HepG2 (cell line): ENCODE measurements at places on chromosomes 7 and 10.
A peak's percentile ranks its signal among the peaks of the same experiment; 100 is the strongest.

- no peak for DNase-seq
These were observed 288.6 kb upstream of the PHF14 start for GRCh38 chr7:10685040-10685439.

DNA sequence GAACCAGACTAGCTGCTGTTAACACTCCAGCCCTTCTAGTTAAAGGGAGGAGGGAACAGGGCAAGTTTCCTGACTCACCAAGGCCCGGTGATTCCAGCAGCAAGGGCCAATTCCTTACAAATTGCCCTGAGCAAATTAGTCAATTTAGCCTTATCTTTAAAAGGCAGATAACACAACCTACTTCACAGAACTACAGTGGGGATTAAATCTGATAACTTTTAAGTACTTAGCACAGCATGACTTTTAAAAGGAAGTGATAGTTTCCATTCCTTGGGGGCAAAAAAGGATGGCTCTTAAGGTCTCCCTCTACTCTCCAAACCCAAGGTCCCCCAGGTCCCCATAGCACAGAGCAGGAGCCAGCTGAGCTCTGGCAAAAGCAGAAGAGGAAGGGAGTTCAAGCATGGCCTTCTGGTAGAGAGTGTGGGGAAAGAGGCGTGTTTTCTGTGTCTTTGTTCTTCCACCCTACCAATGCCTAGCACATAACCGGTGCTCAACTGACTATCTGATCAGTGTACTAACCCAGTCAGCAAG lies 4.0 kb downstream of the CDCA7L start:
- no peak for DNase-seq

DNA sequence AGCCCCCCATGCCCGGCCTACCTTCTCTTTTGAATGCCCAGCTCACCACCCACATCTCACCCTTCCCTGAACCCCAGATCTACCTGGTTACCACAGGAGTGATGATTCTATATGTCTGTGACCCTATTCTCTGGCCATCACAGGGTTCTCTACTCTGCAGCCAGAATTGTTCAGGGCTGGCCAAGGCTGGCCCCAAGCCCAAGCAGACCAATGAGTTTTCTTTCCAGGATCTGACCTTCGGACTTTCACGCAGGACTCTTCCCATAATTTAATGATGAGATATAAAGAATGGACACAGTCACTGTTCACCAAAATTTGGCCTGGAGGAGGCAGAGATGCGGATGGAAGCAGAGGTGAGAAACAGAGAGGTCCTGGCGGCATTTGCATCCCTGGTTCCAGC lies 72.6 kb downstream of the PIP4K2A start:
- no peak for DNase-seq

DNA sequence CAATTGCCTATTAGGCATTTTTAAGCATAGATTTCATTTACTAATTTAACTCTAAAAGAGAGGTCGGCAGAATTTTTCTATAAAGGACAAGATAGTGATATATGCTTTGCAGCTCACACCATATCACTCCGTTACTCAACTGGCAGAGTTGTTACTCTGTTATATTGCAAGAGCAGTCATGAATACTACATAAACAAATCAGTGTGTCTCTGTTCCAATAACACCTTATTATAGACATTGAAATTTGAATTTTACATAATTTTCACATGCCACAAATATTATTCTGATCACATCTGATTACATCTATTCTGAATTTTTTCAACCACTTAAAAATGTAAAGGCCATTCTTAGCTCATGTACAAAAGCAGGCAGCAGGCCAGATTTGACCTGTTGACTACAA lies 853.9 kb upstream of the LRRTM3 start:
- DNase-seq: no peak

DNA sequence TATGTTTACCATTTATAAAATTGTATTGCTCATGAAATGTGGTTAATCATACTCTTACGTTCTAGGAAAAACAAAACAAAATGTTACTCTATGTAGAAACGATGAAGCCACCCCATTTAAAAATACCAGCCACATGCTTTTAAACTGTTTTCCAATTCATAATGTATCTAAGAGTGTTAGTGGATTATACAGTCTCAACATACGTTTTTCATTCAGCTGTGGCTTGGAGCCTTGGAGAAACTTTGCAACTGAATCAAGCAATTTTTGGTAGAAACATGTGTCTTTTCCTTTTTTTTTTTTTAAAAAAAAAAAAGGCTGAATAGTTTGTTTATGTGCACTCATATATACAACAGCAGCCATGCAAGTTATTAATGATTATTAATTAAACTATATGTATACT lies 378.0 kb upstream of the SEMA3D start:
- no peak for DNase-seq

DNA sequence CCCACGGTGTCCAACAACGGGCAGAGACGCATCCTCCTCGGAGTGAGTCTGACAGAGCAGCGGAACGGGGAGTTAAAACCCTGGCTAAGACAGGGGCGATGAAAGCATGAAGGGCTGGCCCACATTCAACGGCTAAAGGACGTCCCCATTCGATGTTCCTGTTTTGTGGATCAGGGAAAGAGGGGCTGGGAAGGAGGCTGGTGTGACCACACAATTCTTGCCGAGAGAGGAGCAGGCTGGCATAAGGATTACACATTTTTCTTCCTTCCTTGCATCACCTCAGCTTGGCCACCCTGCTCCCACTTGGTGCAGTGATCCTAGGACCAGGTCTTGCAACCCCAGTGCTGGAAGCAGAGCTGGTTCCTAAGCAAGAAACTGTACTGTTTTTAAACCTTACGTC lies 67.7 kb downstream of the GNA12 start:
- DNase-seq: no peak

GRCh38 chr10:13787015-13787421 lies 200.3 kb downstream of the PRPF18 start:
- no peak for DNase-seq

DNA sequence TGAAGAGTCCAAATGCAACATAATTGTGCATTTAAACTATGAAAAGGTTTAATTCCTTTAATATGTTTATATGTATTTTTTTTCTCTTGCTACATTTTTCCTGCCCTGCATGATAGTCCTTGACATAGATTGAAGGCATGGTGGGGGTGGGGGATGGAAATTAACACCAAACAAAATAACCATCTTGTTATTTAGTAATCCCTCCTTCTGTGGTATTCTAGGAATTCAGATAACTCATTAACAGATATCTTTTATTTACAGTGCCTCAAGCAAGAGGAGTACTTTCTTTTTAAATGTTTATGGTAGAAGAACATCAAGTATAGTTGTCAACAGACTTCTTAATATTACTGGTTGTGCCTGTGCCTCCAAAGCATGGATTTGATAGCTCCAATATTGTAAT lies 337.6 kb upstream of the SEMA3A start:
- no peak for DNase-seq

DNA sequence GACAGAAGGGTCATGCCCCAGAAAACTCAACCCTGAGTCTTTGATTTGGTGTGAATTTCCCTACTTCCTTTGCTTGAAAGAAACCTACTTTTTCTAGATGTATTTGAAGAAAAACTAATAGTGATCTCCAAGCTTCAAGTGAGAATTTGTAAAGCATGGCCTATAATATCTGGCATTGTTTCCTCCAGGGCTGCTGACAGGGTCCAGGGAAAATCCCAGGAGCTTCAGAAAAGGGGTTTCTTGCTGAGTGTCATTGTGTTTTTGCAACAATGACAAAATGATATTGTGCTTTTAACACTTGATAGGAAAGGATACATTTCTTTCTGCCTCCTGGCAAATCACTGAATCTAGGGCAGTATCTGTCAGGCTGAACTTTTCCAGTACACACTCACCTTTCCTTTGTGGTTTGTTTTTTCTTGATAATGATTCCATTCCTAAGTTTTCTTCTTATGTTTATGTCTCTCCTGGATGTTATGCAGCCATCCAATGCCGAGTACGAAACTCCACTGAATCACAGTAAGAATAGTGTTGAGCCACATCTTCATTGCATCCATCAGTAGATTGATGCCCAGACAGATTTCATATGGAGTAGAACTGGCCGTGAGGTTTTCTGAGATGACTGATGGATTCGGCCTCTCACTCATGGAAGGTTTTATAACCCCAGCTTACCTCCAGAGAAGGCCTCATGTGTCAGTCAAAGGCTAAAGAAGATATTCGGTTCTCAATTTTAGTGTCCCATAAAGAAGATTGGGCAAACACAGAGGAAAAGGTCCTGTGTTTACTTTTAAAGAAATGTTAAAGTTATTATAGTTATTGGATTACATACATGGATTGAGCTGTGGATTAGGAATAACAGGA lies 76.9 kb upstream of the STEAP1B start:
- no peak for DNase-seq

GRCh38 chr10:12975906-12976305 lies 25.6 kb downstream of the CCDC3 start:
- no peak for DNase-seq

DNA sequence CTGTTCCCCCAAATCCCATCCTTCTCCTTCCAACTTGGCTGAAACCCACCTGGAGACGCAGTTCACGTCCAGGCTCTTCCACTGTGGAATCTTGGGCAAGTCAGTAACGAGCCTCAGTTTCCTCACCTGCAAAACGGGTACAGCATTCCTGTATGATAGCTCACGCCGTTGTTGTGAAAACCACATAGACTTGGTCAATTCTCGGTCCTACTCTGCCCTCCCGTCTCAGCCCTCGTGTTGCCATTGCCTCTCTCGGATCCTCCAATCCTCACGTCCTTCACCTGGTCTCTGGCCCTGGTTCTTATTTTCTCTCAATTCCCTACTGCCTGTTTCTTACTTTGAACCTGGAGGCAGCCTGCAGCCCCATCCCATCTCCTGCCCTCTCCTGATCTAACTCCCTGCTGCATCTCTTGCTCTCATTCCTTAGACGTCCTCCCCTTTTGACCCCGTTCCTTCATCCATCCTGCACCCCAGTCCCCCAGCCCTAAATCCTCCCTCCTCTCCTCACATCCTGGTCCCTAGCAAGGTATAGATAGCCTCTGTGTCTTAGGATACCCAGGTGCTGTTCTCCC lies 2.0 kb upstream of the MUC12 start:
- DNase-seq: no peak

GRCh38 chr10:91610444-91610843 lies 22.4 kb downstream of the PPP1R3C start:
- DNase-seq: no peak

GRCh38 chr7:114889646-114890285 lies 32.1 kb upstream of the MDFIC start:
- peak; percentile 1 for DNase-seq

DNA sequence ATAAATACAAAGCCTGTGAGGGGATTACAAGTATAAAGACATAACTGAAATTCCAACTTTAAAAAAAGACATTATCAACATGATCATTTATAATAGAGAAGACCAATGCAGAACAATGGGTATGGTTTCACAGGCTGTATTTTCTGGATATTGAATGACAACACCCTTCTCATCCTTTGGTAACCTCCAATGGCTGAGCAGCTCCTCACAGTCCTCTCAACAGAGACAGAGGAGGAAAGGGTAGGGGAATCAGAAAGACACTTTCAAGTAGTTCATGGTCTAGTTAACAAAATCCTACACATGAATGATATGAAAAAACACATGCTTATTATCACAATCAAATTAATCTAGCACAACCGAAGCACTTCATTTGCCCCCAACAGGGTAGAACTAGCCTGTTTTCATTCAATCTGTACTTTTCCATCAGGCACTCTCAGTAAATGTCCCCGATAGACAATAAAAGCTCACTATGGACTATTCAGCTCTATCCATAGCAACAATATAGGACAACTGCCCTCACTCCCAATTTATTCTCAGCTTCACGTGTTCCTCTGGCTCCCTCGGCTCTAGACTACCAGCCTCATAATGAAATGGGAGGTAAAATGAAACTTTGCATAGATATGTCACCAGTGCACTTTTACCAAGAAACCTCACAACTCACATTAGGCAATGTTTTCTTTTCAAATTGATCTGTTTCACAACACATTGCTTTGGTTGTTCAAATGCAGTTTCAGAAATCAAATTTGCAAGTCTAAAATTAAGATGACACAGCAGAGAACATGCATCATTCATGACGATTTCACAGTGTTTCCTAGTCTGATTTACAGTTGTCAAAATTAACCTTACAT lies 211.4 kb downstream of the THSD7A start:
- no peak for DNase-seq

DNA sequence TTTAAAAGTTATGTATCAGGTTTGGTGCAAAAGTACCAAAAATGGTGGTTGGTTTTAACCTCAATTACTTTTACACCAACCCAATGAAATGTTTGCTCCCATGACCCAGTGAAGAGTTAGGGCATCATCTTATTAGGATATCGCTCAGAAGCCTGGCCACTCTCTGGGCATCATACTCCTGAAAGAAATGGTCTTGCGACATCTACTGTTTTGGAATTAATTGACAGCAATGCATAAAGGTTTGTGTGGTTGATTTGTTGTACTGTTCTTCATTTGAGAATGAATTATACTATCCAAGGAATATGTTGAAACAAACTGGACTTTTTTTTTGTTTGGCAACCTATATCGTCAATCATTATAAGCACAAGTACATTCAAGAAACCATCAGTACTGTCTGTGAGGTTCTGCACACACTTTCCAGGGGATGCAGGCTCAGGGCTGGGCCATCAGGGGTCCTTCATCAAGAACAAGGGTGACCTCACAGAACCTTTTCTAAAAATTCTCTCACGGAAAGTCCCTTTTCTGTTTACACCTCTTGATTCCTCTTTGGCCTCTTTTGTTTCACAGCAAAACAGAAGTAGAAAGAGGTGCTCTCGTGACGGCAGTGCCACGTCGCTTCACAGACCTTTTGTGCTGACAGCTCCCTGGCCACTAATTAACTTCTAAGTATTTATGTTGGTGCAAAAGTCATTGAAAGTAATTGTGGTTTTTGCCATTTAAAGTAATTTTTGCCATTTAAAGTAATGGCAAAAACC lies 117.2 kb upstream of the KLF6 start:
- peak; percentile 38 for DNase-seq

DNA sequence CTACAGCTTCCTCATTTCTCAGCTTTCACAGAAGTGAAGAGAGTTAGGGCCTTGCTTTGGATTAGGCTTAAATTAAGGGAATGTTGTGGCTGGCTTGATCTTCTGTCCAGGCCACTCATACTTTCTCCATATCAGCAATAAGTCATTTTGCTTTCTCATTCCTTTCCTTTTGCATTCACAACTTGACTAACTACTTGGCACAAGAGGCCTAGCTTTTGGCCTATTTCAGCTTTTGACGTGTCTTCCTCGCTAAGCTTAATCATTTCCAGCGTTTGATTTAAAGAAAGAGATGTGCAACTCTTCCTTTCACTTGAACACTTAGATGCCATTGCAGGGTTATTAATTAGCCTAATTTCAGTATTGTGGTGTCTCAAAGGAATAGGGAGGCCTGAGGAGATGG lies 712.0 kb downstream of the INHBA start:
- DNase-seq: no peak

GRCh38 chr7:24284699-24285506 lies 913 bp downstream of the NPY start:
- no peak for DNase-seq

GRCh38 chr10:130463876-130464364 lies 327.7 kb downstream of the GLRX3 start:
- no peak for DNase-seq

- peak; percentile 38 for DNase-seq
These were observed 10.9 kb upstream of the LGI1 start for GRCh38 chr10:93746844-93747284.
